Placental pericyte (primary cell): ENCODE measurements at places on chromosomes 5 and 9. TPM values are rescaled to one million over a fixed set of nuclear protein-coding genes. Genes with fewer than 3 reads are reported as not detected.

Gene CCDC152
- 0.72 and 0.88 TPM in 2 replicates for total RNA-seq

Gene SPATA6L
- total RNA-seq = 0.22 and 0.43 TPM in 2 replicates

Gene DIRAS2
- total RNA-seq = 0.14 and 0.22 TPM in 2 replicates

Gene STPG3
- not detected in 2 replicates for total RNA-seq

Gene CARTPT
- not detected in 2 replicates for total RNA-seq

Gene ORM2
- not detected in 2 replicates for total RNA-seq

Gene RLN2
- not detected in 2 replicates for total RNA-seq

Gene RNF208
- total RNA-seq = 0.22 and 0.43 TPM in 2 replicates

Gene BHMT2
- total RNA-seq = 1.1 and 11.6 TPM in 2 replicates

Gene PDGFRB
- 114 and 359 TPM in 2 replicates for total RNA-seq

Gene ANKS6
- total RNA-seq = 17.3 and 19.5 TPM in 2 replicates
